ENCODE measurements at places on chromosomes 2 and 18.

DNA sequence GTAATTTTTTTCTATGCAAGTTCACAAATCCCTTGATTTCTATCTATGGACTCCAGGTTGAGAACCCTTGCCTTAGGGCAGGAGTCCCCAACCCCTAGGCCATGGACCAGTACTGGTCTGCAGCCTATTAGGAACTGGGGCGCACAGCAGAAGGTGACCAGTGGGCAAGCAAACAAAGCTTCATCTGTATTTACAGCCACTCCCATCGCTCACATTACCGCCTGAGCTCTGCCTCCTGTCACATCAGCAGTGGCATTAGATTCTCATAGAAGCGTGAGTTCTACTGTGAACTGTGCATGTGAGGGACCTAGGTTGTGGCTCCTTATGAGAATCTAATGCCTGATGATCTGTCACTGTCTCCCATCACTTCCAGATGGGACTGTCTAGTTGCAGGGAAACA lies 70.2 kb upstream of the SMAD2 start:
- DNase-seq, result no peak

DNA sequence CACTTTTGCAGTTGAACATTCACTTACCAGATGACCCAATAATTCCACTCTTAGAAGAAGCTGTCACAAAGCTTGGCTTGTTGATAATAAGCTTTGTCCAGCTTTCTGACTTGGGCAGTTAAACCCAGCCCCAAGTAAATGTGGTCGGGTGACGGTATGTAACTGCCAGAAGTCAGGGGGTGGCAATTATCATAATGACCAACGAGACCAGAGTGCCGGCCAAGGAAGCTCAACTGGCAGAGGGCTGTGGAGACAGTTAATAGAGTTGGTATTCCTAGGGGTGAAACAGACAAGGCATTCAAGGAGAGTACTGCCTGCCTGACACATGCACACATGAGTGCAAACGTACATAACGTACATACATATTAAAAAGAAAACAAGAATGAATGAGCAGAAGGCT lies 116.7 kb downstream of the EIPR1 start:
- no peak for DNase-seq

GRCh38 chr2:150134223-150134857 lies 353.1 kb downstream of the RND3 start:
- DNase-seq, result no peak

DNA sequence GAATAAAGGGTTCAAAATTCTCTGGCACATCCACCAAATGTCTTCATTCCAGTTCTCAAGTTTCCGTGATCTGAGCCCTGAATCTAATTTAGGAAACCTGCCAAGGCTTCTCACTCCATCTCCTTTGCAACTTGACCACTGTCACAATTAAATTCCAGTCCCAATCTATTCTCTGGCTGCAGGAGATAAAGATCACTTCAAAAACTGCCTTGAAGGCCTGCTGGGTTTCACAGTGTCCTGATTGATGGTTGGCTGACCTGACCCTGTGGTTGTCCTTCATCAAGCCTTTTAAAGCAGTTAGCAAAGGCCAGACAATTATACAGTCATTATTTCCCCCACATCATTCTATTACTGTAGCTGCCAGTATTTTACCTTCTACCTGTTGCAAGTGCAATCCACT lies 60.3 kb upstream of the DNAJC10 start:
- no peak for DNase-seq

GRCh38 chr2:234044157-234044556 lies 6.3 kb upstream of the SPP2 start:
- DNase-seq, result no peak

DNA sequence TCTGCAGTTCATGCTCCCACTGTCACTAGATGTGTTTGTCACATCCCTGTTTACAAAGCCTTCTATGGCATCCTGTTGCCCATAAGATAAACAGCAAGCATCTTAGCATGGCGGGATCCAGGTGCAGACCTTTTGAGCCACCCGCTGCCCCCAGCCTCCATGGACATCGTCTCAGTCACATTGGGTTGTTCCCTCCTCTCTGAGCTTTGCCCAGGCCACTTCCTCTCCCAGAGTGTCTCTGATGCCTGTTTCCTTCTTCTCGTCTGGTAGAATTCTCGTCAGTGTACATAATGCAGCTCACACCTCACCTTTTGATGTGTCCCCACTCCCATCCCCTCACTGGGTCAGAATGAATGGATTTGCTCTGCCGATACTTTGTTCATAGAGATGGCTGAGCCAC lies 239.0 kb upstream of the APCDD1 start:
- DNase-seq, result no peak

DNA sequence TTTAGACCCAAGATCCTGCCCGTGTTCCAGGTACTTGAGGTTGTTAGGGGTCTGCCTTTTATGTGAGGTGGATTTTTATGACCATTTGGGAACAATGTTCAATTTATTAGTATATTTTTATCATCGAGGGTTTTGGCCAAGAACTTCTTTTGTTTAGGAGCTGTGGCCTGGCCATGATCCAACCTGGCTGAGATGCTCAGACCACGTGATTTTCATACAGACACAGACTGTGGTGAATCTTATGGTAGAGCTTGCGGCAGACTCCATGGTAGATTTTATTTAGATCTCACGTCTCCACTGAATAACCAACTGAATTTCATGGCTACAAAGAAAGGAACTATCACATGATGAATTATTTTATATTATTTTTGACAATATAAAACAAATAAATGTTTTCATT lies 405.5 kb upstream of the VWC2L start:
- no peak for DNase-seq

DNA sequence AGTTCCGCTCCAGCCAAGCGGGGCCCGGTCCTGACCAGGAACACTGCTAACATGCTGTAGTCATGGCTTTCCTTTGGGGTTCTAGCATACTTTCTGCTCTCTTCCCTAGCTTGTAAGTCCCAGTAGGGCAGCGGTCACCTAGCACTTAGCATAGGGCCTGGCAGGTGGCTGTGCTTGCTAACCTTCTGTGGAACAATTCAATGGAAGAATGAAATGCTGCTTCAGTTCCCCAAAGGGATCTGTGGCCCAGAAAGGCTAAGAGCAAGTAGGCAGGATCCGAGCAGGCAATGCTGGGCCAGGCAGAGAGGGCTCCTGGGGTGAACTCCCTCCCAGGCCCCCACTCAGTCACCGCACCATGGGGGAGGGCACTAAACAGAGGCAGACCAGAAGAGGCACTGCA lies 266.8 kb downstream of the CELF4 start:
- DNase-seq, result no peak

- DNase-seq, result no peak
These were observed 137.3 kb downstream of the CCDC148 start for GRCh38 chr2:158319269-158319668.

DNA sequence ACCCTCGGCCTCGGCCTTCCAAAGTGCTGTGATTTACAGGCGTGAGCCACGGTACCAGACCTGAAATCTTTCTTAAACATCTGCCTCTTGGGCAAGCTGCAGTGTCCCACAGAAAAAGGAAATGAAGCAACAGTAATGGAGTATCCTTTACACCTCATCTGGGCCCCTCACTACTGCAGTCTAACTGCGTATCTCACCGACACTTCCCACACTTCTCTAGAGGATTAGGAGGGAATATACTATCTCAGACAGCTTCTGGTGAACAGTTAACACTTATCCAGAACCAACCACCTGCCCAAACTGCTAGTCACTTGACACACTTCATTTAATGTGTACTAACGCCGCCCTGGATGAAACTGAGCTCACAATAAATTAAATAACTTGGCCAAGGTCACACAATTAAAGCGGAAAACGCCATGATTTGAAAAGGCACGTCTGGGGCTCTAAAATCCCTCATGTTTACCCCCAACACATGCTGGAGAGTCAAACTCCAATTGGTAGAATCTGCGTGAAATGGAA lies 993 bp downstream of the COX7A2L start:
- peak; percentile 39 for DNase-seq

DNA sequence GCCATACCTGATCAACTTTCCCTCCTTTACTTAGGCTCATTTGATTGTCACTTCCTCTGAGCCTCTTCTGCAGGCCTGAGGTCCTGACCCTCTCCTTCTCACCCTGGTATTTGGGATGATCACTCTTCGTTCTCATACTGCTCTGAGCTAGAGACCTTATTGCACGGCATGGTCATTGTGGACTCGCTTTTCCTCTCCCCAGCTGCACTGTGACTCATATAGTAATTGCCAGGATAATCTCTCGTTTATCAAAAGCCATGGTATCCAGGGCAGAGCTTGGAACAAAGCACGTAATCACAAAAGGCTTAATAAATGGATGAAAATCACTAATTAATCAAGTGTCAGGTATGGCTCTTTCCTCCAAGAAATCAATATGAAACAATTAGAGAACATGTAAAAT lies 40.9 kb upstream of the TRIB2 start:
- DNase-seq, result no peak

- DNase-seq, result peak; percentile 33
These were observed 18.3 kb upstream of the BMP10 start for GRCh38 chr2:68889500-68889899.

DNA sequence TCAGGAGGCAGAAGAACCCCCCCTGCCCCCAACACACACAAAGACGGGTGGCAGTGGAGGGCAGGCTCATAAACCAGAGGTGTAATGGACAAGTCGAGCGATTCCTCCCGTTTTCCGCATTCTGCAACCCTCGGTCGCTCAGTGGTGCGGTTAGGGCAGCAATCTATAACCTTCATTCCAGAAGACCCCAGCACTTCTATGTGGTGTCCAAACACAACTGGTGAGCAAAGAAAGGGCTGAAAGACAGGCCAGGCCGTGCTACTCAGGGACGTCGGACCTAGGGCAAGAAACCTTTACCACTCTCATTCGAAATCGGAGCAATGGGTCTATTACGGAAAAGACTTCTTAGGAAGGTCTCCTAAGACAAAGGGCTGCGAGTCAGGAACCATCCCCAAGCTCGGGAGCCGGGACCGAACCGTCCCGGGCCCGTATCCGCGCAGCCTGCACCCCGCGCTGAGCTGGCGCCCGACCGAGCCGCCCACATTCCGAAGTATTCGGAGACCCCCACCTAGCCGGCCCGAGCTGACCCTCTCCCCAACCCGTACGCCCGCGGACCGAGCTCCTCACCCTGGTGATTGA lies 568 bp downstream of the ARL5A start:
- no peak for DNase-seq

DNA sequence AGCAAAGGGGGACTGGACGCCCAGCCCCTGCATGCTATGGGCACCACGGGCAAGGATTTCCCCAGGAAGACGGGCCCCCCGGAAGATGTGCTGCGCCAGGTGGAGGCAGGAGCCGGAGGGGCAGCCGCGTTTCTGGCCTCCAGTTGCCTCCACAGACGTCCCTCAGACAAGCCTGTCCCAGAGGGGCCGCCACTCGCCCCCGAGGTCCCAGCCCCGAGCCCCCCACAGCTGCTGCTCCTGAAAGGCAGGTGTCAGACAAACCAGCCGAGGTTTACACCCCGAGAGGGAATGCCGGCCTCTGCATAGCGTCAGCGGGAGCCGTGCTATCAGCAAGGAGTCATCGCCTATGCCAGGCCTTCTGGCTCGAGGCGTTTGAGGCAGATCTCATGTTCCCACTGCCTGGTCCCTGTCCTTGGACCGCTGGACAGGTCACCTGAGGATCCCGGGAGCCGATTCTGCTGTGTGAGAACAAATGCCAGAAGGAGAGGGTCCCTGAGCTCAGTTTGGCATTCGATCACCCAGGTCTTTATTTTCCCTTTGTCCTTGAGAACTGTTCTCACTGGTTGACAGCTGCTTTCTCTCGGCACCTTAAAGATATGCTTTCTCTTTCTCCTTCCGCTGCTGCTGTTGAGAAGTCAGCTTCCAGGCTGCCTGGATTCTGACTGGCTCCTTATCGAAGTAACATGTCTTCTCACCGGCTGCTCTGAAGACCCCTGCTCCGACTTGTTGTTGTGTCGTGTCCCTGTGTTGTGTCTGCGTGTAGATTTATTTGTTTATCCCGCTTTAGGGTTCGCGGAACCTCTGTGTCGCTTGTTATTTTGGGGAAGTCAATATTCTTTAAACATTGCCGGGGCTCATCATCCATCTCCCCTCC lies 20.6 kb downstream of the CROCC2 start:
- DNase-seq, result no peak

DNA sequence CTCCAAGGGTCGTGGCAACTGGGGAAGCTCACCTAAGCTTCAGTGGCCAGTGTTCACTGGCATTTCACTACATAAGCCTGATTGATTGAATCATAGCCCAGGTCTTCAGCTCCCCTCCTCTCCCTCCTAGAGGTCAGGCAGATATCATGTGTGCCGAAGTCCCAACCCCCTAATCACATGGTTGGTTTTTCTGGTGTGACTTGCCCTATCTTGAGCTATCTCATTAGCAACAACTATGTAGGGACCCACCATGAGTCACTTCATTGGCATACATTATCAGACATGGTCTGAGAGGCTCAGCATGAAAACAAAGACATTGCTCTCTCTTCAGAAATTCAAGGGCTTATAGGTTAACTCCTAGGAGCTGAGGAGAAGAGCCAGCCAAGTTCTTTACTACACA lies 76.8 kb downstream of the LYPD1 start:
- DNase-seq, result no peak

DNA sequence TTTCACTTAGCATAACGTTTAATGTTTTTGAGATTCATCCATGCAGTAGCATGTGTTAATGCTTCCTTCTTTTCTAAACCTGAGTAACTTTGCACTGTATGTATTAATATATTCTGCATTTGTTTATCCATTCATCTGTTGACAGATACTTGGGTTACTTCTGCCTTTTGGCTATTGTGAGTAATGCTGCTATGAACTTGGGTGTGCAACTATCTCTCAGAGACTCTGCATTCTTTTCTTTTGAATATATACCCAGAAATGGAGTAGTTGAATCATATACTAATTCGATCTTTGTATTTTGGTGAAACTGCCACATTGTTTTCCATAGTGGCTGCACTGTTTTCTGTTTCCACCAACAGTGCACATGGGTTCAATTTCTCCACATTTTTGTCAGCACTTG lies 128.3 kb downstream of the SH3BP4 start:
- no peak for DNase-seq
